ENCODE measurements at places on chromosomes 1 and 21.

DNA sequence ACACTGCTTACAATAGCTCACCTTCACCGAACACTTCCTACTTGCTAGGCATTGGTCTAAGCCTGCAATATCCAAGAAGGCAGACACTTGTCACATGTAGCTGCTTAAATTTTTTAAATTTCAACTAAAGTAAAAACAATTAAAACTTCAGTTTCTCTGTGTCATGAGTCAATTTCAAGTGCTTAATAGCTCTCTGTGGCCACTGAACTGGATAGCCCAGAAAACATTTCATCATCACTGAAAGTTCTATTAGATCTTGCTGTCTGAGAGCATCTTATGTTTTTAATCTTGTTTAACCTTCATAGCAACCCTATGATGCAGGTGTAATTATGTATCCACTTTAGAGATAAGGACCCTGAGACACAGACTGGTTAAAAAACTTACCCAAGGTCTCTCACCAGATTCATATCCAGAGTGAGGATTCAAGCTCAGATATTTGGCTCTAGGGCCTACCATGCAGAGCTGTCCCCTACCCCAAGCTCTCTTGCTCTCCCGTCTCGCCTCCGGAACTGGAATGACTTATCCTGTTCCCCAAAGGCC lies 2.6 kb upstream of the FCRL6 start:
- no peak for DNase-seq

GRCh38 chr1:205619376-205619775 lies 12.4 kb downstream of the ELK4 start:
- no peak for DNase-seq

GRCh38 chr21:31647650-31648049 lies 11.8 kb upstream of the SOD1 start:
- DNase-seq: no peak

GRCh38 chr1:11483581-11484320 lies 4.8 kb downstream of the DISP3 start:
- DNase-seq: no peak

GRCh38 chr1:97770376-97770775 lies 150.5 kb downstream of the DPYD start:
- no peak for DNase-seq

- DNase-seq: no peak
These were observed 14.5 kb upstream of the TNFRSF1B start for GRCh38 chr1:12152113-12152891.

- no peak for DNase-seq
These were observed 64.1 kb downstream of the LRRN2 start for GRCh38 chr1:204621396-204621795.

GRCh38 chr1:27436204-27437159 lies 44.1 kb downstream of the GPR3 start:
- no peak for DNase-seq

- no peak for DNase-seq
These were observed 158.6 kb upstream of the C1orf174 start for GRCh38 chr1:4058706-4059105.

DNA sequence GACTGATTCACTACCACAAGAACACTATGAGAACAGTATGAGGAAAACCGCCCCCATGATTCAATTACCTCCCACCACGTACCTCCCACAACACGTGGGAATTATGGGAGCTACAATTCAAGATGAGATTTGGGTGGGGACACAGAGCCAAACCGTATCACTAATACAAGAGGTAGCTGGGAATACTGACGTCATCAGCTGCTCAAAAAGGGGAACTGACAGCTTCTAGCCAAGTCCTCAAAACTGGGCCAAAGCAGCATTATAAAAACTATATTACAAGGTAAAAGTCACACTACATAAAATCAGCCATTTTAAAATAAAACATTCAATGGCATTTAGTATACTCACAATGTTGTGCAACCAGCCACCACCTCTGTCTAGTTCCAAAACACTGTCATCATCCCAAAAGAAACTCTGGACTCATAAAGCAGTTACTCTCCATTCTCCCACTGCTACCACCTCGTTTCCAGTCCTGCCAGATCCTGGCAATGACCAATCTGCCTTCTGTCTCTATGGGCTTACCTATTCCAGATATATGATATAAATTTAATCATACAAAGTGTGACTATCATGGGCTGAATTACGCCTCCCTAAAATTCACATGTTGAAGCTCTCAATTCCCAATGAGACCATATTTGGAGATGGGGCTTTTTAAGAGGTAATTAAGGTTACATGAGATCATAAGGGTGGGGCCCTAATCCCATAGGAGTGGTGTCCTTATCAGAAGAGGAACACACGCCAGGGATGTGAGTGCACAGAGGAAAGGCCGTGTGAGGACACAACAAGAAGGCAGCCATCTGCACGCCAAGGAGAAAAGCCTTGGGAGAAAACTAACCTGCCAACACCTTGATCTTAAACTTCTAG lies 192.1 kb downstream of the SETD4 start:
- DNase-seq: no peak

- DNase-seq: no peak
These were observed 143.8 kb downstream of the TNFSF18 start for GRCh38 chr1:172906778-172907592.

GRCh38 chr1:28835237-28835650 lies 23.3 kb downstream of the OPRD1 start:
- peak; percentile 94 for DNase-seq

DNA sequence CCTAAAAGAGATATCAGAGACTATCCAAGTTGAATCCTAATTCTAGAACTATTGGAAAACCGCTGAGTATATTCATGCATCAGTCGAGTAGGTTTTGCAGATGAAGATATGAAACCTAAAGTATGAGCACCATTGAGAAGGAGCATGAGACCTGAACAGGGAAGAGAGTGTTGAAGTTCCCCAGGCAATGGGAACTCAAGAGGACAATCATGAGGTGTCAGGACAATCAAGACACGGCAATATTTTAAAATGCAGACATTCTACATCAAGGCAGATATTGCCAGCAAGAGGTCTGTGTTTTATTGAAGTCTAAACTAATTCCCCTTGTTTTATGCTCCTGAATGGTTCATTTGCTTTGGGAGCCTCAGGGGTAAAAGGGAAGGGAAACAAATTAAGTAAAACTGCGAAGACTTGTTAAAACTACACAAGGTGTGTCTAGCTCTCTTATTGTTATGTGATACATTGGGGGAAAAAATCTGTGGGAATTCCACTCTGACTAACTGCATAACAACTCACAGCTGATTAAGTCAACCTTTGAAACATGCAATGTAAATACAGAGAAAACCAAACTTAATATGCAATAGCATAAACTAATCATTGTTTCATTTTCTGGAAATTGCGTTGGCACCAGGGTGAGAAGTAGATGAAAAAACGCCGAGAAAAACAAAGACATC lies 347.9 kb upstream of the ADGRL2 start:
- DNase-seq: no peak

- no peak for DNase-seq
These were observed 362 bp upstream of the DYNLT4 start for GRCh38 chr1:44807364-44808062.

DNA sequence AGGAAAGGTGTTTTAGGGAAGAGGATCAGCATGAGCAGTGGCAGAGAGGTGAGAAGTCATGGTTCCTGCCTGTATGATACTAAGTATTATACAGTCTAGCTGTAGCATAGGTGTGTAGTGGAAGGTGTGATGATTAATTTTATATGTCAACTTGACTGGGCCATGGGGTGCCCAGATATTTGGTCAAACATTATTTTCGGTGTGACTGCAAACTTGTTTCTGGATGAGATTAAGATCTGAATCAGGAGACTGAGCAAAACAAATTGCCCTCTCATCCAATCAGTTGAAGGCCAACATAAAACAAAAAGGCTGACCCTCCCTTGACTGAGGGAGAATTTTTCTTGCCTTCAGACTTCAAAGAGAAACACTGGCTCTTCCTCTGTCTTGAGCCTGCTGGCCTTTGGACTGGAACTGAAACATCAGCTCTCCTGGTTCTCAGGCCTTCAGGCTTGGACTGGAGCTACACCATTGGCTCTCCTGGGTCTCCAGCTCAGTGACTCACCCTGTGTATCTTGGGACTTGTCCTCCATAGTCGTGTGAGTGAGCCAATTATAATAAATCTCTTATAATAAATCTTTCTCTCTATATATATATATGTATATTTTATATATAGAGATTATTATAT lies 6.8 kb upstream of the CDC42 start:
- no peak for DNase-seq

DNA sequence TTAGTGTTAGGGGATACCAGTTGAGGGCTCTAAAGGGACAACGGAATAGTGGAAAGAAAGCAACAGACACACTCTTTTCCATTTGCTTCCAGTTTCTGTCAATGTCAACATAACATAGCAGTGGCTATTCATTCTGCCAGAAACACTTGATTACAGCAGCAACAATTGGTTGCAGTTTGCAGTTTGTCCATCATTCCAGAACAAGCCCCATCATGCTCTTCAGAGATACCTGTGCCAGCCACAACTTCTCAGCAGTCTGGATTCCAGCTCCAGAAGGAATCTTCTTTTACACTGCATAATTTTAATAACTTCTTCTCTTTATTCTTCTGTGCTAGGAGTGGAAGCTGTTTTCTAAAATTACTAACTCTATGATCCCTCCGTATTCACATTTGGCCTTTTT lies 1521.4 kb downstream of the PLA2G4A start:
- DNase-seq: no peak

DNA sequence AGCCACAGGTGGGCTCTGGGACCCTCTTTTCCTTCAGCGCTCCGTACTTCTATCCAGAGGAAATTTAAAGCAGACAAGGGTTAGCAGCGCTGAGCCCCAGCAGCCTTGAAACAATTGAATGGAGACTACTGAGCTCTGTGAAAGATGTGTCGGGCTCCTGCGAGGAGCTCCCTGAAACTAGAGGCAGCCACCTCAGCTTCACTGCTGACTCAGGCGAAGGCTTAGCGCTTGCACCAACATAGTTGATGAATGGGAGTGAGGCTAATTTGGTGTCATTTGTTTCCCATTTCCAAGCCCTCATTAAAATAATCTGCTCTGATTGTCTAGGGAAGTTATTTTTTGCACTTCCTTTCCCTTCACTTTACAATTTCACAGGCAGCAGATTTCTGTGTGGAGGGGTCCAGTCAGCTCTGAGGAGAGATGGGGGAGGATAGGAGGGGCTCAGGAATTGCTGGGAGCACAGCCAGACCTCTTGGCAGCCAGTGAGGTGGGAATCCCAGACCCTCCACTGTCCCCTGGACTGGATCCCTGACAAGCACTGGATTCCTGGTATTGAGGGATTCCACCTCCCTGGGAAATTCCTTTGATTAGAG lies 398.9 kb upstream of the PLXNA2 start:
- DNase-seq: no peak

GRCh38 chr1:214219902-214220301 lies 61.1 kb upstream of the SMYD2 start:
- no peak for DNase-seq

GRCh38 chr1:53517821-53518352 lies 58.7 kb downstream of the DMRTB1 start:
- no peak for DNase-seq

DNA sequence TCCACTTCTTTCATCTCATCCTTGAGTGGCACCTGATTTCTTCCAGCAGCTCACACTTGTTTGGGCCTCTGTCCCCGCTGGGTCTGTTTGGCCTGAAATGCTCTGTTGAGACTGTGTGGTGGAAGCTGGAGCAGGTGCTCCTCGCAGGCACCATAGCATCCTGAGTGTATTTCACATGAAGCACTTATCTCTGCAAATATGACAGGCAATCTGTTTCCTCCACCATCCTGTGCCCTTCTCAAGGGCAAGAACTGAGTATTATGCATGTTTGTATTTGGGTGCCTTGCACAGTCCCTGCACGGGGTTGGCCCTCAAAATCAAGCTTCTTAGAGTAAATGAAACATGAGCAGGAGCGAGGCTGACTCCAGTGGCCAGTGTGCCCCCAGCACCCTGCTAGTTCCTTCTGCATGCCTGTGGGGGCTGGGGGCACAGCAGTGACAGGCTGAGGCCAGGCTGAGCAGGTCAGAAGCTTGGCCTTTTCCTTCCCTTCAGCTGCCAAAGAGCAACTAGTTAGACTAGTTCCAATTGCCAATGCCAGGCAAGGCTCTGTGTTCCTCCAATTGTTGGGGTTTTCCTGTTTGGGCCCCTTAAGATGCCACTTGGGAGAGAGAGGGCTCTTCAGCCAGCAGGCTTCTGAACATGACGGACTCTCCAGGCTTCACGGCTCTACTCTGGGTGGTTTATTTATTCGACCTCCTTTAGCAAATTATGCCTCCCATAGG lies 129.6 kb upstream of the ATP1A1 start:
- no peak for DNase-seq

DNA sequence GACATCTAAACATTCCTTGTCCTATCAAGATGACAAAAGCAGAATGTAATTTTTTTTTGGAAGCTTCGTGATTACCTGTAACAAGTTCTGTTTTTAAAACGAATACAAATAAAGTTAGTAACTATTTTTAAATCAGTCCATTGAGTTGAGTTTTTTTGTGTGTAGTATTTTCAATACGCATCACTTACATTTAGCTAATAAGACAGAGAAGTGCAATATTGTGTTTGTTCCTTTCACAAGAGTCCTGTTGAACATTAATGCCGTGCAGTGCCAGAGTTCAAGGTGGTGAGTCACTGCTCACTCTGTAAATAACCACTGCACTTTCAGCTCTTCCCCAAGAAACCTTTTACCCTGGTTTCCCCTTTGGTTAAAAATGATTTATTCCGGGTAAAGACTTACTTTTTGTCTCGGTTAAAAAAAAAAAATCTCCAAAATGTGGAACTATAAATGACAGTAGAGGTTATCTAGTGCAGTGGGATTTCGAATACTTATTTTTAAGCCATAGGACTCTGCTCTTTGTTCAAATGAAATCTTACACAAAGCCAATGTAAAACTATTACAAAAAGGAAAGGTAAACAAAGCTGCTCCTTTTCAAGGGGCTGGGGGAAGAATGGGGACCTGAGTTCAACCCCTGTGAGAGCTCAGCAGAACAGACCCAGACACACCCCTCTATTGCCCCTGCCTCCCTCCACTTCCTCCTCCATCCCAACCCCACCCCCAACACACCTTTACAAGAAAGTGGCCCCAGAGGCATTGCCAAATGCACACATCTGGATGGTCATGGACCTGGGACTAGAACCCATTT lies 14.8 kb upstream of the NCMAP start:
- DNase-seq: no peak

DNA sequence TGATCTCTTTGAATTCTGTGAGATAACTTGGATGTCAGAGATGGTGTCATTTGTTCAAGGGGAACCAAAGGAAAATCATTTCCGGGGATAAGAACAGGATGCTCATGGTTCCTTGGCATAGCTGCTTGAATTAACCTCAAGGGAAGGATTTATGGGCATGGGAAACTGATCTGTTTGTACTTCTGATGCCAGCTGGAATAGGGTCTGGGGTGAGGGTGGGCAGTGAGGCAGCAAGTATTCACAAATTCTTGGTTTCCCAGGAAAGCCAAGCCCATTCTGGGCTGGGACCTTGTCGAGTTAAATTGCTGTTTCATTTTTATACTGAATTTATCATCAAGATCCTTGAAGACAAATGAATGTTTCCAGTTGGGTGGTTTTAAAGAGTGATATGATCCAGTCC lies 14.1 kb downstream of the INTS3 start:
- DNase-seq: no peak

DNA sequence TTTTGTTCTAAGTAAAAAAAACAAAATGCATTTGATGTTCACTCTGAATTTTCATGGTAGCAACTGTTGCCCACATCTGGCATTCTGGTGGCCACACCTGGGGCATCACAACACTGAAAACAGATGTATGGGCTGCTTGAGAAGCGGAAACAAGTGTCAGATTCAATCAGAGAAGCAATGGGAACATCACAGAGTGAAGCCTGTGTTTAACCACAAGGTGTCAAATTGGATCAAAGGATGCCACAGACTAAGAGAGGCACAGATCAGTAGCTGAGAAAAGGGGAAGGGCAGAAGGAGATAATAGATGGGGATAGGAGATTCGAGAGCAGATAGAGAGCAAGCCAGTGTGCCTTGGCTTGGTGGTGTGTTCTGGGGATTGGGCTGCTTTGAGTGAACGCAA lies 49.8 kb upstream of the MTF2 start:
- no peak for DNase-seq
